ENCODE measurements at places on chromosomes 13 and 19. TPM values are rescaled to one million over a fixed set of nuclear protein-coding genes. Genes with fewer than 3 reads are reported as not detected.

GPC5 gene
- 1.8 TPM for total RNA-seq

GRCh38 chr19:5686647-5687359 is 3.3 kb upstream of the RPL36 start:
- peak; percentile 99 for DNase-seq

GRCh38 chr13:104289400-104289799 is 1223.2 kb upstream of the SLC10A2 start:
- DNase-seq, result no peak

CEACAM1 gene
- total RNA-seq, result 4.0 TPM

OR7C2 gene
- total RNA-seq, result not detected

HCN2 gene
- 14.3 TPM for total RNA-seq
